ENCODE measurements at places on chromosomes 12 and 14.

DNA sequence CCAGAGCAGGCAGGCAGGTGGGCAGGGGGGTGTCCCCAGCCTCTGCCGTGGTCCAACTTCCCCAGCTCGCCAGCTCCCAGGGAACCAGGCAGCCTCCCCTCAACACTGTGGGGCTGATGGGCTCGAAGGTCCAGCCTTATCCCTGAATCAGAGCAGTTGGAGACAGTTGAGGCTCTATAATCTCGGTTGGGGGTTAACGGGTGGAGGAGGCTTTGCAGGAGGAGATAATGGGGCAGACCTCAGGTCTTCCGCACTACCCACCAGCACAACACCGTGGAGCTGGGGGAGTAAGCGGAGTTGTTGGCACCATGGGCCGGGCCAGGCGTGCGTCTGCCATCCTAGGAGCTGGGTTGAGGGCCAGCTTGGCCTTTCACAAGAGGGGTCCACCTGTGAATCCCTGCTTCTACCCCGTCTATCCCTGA, 13.9 kb upstream of the HDAC7 start:
- no peak for DNase-seq

- DNase-seq: no peak
Measured at GRCh38 chr12:65740873-65741600, 83.2 kb upstream of the HMGA2 start.

DNA sequence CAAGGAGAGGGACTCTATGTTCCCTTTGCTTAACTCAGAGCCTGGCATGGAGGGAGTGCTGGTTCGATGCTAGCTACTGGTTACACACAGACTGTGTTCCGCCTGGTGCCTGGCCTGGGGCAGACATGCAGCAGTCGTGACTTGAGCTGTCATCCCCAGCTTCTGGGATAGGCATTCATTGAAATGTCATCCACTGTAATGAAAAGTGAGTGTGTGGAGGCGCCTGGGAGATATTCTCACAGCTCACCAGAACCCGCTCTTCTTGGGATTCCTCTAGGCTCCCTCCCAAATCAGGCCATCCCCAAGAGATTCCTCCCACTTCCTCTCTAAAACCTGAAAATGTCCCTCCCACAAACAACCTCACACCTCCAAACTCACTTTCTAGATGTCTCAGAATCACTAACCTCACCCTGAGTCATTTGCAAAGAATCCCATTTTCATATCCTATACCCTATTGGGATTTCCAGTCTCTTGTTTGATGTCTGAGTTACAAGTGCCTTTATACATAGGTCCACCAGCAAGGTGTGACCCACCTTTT, 82.8 kb downstream of the CRACR2A start:
- DNase-seq: peak; percentile 36

DNA sequence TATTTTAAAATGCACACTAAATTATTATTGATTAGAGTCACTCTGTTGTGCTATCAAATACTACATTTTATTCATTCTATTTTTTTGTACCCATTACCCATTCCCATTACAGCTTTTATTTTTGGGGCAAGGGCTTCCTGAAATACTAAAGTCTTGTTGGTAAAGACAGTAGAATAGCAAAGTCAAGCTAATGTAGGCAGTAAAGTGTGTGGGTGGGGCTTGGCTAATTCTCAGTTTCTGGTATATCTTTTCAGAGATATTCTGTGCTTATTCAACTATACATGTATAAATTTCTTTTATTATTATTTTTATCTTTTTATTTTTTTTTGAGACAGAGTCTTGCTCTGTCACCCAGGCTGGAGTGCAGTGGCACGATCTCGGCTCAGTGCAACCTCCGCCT, 22.3 kb upstream of the PHC1 start:
- DNase-seq: no peak

GRCh38 chr14:32648434-32648833, 290.2 kb upstream of the NPAS3 start:
- no peak for DNase-seq

- no peak for DNase-seq
Measured at GRCh38 chr12:126509572-126509971, 1444.3 kb downstream of the AACS start.

- DNase-seq: no peak
Measured at GRCh38 chr14:64536488-64537245, 3.9 kb upstream of the HSPA2 start.

- no peak for DNase-seq
Measured at GRCh38 chr14:56899829-56900228, 89.5 kb upstream of the OTX2 start.

GRCh38 chr12:16062611-16063010, 151.5 kb downstream of the DERA start:
- peak; percentile 25 for DNase-seq

DNA sequence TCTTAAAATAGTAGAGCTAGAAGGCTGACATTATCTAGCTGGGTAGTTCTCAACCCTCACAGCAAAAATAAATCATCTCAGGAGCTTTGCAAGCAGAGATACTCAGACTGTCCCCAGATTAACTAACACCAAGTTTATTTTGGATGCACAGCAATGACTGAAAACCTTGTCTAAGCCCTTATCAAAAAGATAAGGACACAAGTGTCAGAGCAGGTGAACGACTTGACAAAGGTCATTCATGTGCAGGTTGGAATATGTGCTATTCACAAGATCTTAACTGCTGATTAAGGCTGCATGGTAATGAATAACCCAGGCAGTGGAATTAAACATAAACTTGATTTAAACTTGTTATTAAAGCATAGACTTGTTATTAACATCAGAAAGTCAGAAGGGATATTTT, 246.6 kb downstream of the BTG1 start:
- no peak for DNase-seq

DNA sequence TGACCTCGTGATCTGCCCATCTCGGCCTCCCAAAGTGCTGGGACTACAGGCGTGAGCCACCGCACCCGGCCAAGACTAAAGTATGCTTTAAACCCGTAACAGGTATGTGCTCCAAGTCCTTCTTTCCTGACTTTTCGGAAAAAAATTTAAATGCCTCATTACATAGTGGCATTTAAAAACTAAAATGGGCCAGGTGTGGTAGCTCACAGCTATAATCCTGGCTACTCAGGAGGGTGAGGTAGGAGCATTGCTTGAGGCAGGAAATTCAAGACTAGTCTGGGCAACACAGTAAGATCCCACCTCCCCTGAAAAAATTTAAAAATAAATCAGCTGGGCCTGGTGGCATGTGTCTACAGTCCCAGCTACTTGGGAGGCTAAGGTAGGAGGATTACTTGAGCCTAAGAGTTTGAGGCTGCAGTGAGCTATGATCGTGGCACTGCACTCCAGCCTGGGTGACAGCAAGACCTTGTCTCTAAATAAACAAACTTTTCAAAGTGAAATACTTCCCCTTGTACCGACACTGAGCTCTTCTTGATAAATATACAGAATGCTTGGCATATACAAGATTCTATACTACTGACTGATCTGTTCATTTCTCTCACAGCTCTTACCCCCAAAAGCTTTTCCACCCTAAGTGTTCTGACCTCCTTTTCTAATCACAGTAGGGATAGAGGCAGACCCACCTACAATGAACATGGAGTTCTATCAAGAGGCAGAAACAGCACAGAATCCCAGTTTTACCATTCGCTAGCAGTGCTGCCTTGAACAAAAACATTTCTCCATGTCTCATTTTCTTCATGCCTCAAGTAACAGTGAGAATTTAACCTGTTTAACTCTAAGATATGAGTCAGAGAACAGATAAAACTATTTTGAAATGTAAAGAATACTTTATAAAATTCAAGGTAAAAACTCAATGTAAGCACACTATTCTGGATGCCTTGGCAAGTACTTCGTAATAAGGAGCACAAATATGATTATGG, 7.9 kb downstream of the PPP4R3A start:
- DNase-seq: no peak

DNA sequence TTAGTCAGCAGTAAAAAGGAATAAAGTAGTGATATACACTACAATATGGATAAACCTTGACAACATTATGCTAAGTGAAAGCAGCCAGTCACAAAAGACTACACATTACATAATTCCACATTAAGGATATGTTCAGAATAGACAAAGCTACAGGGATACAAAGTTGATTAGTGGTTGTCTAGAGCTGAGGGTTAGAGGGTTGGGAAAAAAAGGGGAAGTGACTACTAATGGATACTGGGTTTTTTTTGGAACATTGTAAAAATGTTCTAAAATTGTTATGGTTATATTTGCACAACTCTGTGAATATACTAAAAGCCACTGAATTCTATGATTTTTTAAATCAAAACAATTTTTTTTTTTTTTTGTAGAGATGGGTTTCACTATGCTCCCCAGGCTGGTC, 4.8 kb upstream of the NGDN start:
- no peak for DNase-seq

DNA sequence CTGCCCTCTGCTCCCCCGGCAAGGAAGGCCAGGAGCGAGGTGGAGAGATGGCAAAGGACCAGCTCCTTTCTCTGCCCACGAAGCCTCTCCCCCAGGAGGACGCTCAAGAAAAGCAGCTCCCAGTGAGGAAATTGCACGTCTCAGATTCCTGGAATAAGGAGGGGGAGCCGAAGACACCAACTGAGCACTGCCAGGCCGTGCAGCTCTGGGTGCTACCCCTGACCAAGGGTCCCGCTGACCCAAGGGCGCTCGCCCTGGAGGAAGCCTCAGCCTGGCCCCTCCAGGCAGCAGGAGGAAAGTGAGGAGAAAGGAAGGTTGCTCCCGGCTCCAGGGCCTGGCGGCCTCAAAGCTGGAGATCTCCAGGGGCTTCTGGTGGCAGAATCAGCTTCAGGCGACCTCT, 174.1 kb upstream of the SFSWAP start:
- DNase-seq: no peak

DNA sequence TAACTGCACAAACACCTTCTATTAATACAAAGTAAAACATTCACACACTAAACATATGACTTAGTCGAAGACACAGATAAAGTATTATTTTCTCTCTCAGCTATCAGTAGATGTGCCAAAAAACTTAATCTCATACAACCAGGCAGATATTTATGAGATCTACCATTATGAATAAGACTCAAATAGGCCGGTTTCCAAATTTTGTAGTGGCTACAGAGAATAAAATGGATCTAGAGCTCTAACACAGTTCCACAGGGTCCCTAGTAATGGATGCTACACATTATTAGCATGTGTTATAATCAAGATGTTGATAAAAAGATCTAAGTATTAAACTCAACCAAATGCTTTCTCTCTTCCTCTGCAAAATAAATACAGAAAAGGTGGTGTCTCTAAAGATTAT, 10.4 kb downstream of the SAV1 start:
- DNase-seq: no peak

DNA sequence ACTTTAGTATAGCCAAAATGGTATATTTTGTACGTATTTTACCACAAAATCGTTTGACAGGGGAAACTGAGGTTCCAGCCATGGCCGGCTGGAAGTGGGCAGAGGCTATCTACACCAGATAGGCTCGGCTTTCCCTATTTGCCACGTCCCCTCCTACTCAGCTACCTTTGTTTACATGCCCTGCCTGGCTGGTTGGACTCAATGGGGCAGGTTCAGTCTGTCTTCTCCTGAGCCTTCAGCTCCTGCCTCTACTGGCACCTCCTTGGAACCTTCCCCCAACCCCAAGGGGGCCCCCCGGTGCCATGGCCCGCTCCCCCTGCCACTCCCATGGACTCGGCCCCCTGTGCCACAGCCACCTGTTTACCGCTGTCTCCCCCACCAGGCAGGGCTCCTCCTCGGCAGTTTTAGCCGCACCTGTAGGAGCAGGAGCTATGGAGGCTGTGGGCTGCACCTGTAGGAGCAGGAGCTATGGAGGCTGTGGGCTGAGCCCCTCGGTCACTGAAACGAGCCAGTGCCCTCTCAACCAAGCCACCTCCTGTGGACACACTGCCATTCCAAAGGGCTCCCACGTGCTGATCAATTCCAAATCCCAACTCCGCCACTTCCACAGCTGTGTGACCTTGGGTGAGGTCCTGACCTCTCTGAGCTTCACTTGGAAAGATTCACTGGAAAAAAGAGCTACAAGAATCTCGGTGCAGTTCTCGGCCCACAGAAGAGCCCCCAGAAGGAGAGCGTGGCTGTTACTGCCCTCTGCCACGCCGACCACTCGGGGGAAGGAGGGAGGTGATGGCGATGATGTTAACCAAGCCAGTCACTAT, 62.2 kb downstream of the NCOR2 start:
- DNase-seq: no peak

DNA sequence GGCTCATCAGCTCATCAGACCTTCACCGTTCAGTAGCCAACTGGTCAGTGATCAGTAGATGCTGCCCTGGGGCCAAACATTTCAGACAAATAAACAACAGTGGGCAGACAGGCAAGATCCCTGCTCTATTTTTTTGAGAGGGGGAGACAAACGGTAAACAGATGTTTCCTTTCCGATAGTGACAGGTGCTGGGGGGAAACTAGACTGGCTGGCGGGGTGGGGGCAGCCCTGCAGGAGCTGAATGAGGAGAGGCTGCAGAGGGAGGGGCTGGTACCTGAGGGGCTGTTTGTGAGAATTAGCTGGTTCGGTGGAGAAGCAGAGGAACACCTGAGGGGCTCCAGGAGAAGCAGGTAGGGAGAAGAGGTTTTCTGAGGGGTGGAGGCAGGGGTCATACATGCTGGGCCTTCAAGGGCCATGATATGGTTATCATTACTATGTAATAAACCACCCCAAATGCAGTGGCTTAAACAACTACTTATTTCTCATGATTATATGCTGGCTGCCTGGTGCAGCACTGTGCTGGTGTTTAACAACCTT, 8.2 kb upstream of the GOLGA3 start:
- no peak for DNase-seq

- no peak for DNase-seq
Measured at GRCh38 chr12:100508751-100509150, 35.1 kb downstream of the NR1H4 start.

GRCh38 chr12:48199774-48200221, 3.3 kb downstream of the OR10AD1 start:
- DNase-seq: no peak

DNA sequence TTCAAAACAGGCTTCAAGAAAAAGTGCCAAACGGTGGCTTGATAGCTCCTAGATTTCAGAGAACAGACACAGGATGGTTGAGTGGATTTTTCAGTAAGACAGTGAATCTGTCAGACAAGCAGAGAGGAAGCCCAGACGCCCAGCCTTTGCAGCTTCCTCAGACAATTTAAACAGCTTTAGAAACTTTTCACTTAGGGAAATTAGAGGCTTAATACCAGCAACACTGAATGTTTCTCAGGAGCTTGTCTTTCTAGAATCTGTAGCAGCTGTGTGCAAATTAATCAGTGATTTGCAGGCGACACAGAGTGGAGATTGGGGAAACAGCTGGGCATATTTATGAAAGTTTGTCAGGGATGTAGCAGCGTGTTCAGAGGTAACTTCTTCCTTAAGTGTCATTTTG, 362.1 kb downstream of the GALC start:
- no peak for DNase-seq

GRCh38 chr12:1056390-1056789, 65.4 kb downstream of the ERC1 start:
- no peak for DNase-seq
